ENCODE measurements at places on chromosomes 11 and 22.
A peak's percentile ranks its signal among the peaks of the same experiment; 100 is the strongest.

GRCh38 chr22:26168939-26169314 lies 335 bp upstream of the SEZ6L start:
- DNase-seq: peak; percentile 13

- DNase-seq: peak; percentile 28
Observed at GRCh38 chr22:37681556-37682049, 4.5 kb upstream of the NOL12 start.

GRCh38 chr22:39735776-39736175 lies 157.8 kb downstream of the ENTHD1 start:
- no peak for DNase-seq

DNA sequence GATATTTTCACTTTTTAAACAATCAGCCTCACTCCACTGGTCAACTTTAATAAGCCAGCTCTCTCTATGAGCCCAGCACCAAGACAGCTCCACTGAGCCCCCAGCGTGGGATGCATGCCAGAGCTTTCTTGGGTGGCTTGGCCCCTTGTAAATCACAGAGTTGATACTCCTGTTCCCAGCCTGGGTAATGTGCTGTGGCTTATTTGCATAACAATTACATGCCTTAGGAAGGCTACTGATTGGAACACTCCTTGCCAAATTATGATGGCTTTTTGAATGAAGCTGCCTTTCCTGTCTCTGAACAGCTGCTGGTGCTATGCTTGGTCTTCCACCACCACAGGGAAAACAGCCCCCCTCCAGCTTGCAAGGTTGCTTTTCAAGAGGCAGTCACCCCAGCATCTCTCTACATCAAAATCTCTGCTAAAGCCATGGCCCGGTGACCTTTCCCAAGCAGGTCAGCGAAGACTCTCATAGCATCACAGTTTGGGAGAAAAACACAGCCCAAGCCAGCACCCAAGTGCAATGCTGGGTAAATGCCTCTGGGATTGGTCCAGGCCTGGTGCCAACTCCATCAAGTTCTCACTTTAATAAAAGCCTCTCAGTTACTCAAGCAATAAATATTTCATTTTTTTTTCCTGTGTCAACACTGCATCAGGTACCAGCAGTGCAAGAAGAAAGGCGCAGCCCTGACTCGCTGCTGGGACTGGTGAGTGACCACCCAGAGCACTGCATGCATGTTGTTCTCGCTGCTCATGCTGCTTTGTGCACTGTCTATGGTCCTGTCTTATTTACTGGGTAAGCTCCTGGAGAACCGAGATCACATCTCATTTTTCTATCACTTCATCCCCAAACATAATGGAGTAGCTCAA lies 549.3 kb downstream of the OPCML start:
- DNase-seq: peak; percentile 7
